Naive thymus-derived CD4-positive, alpha-beta T cell (primary cell): ENCODE measurements at places on chromosomes 6 and 20.

GRCh38 chr6:16258709-16259075 is 20.3 kb downstream of the GMPR start:
- no peak for DNase-seq

- DNase-seq, result no peak
Observed at GRCh38 chr6:140001821-140002341, 627.4 kb upstream of the CITED2 start.

GRCh38 chr6:56158571-56158970 is 88.8 kb downstream of the COL21A1 start:
- no peak for DNase-seq

DNA sequence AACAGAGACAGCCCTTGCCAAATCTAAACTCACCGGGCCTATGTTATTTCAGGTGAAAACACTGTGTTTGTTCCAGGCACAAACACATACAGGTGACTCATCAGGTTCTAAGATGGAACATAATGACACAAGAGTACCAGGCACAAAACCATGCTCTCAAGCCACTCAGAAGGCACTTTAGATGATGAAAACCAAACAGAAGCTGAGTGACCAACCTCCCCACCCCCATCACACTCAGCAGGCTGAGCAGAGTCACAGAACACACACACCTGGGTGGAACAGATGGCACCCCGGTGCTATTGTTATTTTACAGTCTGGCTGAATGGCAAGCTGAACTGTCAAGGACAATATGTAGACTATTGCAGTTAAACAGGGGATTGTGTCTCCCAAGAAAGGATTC is 20.6 kb upstream of the NKX2-2 start:
- DNase-seq, result no peak

- DNase-seq, result no peak
Observed at GRCh38 chr6:150142670-150143515, at the start of gene PPP1R14C. Gene PPP1R14C, plus strand, starts transcription at chr6:150143044. Its CDS starts 149 bp downstream, at chr6:150143193.

DNA sequence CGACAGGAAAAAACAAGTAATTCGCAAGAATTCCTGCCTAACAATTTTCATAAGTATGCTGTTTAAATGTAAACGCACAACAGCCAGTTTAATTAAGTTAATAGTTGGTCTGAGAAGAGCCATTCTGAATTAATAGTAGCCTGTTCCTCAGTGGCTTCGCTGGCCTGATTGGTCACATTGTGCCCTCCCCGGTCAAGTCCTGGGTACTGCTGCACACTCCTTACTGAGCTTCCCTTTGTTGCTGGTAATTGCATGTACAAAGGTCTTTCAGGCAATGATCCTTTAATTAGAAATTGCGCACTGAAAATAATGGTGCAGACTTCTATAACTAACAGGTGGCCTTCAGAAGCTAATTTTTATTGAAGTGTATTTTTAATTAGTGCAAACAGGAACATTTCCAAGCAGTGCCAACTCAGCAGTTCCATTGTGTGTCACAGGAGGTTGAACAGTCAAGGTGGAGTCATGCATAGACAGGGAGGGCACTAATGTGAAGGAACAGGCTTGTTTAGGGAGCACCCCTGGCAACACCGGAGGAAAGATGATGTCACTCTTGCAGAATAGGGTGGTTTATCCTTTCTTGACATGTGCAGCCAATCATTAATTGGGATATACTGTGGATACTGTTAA is 92.6 kb upstream of the SLC22A23 start:
- no peak for DNase-seq

DNA sequence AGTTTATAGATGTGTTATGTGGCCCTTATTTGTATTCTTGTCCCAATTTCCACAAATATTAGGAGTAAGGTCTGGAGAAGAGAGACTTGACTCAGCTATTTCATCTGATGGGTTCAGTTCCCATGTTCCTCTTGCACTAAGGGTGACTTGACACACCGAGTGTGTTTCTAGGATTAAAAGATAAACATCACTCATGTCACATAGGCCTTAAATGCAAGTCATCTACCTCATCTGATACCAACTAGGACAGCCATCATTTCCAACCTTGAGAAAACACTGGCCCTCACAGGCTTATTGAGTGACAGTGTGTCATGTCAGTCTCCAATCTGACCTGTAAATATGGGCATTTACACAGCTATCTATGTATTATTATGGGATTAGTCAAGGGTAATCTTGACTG is 53.0 kb upstream of the ADGRF5 start:
- no peak for DNase-seq

- DNase-seq, result peak; percentile 78
Observed at GRCh38 chr6:26234421-26235301, 130.3 kb upstream of the BTN3A2 start.

GRCh38 chr20:62241506-62241905 is 3.2 kb downstream of the OSBPL2 start:
- DNase-seq, result no peak

- DNase-seq, result no peak
Observed at GRCh38 chr20:40848526-40848925, 159.5 kb upstream of the MAFB start.

GRCh38 chr20:9532069-9532838 is 17.9 kb downstream of the LAMP5 start:
- DNase-seq, result no peak

GRCh38 chr6:150723857-150724256 is 124.2 kb downstream of the PLEKHG1 start:
- no peak for DNase-seq

GRCh38 chr6:134589512-134589911 is 271.6 kb upstream of the SGK1 start:
- no peak for DNase-seq

GRCh38 chr6:52574709-52575501 is 2.0 kb downstream of the TRAM2 start:
- DNase-seq, result peak; percentile 64

DNA sequence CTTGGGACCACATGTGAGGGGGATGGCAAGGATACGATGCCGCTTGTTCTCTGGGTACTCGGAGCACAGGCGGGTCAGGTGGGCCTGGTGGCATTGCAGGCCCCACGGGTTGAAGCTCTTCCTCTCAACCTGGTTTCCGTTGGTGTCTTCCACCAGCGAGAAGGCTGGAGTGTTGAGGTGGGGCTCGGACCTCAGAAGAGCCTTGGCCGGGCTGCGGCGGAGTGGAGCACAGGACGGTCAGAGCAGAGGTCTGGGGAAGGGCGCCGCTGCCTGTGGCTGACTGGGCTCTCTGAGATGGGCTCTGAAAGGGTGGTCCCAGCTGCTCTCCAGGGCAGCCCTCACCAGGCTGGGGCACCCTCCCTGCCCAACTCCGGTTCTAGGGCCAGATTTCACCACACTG is 15.2 kb upstream of the UQCC2 start:
- DNase-seq, result no peak

DNA sequence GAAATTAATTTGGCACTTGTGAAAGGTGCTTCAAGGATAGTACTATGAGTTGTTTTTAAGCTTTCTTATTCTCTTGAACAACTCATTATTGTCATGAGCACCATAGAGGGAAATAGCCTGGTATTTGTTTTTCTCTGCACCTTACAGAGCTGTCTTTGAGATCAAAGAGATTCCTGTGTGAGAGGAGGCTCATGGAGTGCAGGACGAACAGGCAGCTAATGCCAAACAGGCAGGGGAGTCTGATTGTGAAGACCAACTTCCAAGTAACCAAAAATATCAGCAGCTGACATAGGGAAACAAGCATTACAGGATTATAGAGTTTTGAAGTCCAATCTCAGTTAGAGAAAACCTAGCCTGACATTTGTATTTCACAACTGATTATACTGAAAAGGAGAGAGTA is 110.6 kb upstream of the TENT5A start:
- DNase-seq, result no peak

DNA sequence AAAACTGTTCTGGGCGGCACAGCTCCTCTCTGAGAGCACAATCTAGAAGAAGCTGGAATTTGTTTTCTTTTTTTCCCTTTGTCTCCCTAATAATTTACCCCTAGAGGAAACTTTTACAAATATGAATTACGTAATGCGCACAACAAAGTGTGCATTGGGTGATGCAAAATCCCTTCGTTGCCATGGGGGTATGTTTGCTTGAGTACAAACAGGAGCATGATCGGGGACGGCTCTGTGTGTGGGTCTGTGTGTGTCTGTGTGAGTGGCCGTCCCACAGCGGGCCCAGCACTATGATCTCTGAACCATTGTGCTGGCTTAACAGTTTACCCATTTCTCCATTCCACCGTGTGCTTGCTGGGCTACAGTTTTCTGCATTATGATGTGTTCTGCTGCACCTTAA is 278.2 kb downstream of the CDC5L start:
- DNase-seq, result no peak

DNA sequence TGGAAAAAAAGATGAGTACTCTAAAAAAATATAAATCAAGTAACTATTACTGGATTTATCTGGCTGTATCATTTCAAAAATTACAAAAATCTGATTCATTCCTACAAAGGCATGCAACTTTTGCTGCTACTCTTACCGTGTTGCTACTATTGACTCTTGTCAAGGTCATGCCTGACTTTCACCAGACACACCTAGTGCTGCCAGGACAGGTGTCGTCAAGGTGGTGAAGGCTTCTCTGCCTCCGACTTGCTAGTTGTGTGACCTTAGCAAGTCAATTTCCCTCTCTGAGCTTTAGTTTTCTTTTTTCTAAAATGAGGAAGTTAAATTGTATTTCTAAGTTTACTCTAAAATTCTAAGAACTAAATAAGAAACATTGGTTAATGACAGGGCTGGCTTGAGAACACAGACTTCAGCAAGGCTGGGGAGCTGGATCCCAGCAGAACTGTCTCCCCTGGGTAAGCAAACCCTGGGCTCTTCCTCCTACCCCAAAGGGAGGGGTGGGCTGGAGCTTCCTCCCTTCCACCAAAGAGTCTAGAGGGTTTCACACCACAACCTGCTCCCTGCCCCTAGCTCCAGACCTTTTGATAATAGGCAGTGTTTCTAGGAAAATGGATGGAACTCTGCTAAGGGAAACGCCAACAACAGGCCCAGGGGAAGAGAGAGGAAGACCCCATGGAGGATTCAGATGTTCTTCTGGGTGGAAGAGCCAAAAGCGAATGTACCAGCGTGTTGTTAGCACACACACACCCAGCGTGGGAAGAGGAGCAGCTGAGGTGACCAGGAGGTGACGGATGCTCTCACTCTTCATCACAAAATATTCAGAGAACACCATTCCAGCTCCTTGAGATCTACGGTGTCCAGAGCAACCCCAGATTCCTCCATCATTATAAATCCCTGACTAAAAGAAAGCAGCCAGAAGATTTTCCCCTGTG is 47.9 kb upstream of the CITED2 start:
- no peak for DNase-seq

DNA sequence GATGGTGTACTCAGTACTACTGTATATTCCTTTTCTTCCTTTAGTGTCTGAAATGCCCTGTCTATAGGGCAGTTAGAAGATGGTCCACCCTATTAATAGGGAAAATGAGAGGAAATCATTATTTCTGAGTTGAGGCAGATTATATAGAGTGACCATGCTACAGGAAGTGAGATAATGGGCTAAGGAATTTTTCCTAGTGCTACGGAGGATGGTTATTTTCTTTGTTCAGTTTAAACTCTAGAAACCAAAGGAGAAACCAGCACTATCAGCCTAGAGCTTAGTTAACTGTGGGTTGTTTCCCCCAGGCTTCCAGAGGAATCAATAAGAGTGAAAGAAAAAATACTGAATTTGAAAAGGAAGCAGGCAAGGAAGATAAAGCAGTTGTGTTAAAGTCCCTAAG is 474 bp downstream of the TSBP1 start:
- no peak for DNase-seq

DNA sequence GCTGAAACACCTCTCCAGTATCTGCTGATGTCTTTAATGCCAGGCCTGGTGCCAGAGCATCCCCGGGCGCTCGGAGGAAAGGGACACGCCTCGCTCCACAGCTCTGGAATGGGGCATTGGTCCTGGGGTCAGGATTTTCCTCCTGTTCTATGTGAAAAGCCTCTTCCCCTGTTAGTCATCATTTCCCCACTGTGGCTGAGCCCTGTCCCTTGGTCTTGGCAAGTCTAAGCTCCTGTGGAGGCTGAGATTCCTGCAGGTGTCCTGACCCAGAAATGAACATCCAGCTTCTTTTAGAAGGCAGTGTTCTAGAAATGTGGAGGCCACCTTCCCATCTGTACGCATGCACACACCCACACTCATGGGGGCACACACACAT is 19.4 kb downstream of the SYNDIG1 start:
- no peak for DNase-seq
